ENCODE measurements at places on chromosomes 6 and 20.
A peak's percentile ranks its signal among the peaks of the same experiment; 100 is the strongest.

DNA sequence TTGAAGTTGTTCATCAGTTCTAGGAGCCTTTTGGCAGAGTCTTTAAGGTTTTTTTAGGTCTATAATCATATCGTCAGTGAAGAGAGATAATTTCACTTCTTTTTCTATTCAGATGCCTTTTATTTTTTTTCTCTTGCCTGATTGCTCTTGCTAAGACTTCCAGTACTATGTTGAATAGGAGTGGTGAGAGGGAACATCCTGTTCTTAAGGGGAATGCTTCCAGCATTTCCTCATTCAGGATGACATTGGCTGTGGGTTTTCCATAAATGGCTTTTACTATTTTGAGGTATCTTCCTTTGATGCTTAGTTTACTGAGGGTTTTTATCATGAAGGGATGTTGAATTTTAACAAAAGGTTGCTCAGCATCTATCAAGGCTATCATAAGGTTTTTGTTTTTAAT, 109.5 kb downstream of the CLVS2 start:
- peak; percentile 25 for DNase-seq

GRCh38 chr6:45514454-45515230, 136.9 kb upstream of the SUPT3H start:
- DNase-seq: peak; percentile 84

GRCh38 chr6:51738614-51739013, 348.8 kb downstream of the PKHD1 start:
- no peak for DNase-seq

GRCh38 chr20:62043131-62043914, 22.4 kb downstream of the TAF4 start:
- DNase-seq: peak; percentile 52

DNA sequence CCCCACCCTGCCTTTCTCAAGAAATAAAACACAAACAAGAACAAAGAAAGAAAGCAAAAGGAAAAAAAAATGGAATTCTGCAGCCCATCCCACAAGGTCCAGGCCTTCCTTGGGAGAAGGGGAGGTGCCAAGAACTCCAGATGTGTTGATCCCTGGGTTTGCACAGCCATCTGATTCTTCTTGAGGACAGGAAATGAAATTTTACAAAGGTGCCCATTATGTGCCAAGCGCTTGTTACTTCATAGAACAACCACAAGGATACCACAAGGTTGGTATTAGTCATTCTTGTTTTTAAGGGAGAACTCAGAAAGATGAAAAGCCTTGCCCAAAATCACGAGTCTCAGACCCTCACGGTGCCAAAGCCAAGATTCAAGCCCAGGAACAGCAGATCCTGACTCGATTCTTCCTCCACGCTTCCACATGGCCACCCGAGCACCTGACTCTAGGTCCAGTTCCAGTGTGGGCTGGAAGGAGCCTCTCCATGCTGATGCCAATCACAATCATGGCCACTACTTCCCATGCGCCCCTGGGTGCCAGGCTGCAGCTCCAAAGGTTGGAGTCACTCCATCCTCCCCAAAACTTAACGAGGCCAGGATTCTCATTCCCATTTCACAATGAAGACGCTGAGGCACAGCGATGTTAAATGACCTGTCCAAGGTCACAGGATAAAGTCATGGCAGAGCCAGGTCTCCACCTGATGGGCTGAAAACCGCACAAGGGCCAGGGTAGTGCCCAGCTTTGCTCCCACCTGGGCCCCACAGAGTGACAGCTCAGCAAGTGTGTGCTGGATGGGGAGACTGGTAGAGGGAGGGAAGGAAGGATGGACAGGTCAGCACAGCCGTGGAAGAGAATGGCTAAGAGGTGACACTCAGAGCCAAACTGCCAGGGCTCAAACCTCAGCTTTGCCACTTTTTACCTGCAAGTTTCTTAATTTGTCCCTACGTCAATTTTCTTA, 66.7 kb upstream of the TOP1 start:
- DNase-seq: no peak
